ENCODE measurements at places on chromosomes 13 and 19. TPM values are rescaled to one million over a fixed set of nuclear protein-coding genes. Genes with fewer than 3 reads are reported as not detected.

DNA sequence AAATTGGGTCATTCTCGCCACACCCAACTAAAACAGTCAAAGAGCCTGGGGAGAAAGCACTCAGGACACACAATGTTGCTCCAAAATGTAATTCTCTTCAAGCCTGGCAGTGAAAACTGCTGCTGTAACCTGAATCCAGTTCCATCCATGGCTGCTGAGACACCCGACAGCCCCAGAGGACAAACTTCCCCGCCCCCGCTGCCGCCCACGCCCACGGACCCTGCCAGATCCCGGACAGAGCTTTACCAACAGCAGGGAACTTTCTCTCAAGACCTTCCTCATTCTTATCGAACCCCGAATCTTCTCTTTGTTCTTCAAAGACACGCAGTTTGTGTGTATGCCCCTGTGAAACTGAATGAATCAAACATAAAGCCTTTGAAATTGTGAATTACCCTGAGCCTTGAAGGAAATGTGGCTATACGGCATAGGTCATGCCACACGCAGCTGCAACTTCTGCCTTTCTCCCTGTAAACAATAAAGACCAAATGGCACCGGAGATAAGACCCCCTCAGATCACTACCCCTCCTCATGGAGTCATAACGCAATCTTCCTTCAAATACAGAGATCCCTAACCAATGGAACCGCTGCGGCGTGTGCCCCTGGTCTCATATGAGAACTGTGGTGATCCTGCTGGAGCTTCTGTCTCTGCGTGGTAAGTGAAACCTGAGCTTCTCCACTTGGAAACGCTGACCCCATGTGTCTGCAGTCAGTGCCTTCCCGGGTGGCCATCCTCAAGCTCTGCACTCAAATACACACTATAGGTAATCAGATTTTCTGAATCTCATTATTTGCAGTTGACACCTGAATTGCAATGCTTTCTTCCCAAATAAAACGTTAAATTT, 4.8 kb upstream of the LAMP1 start:
- no peak for DNase-seq

DNA sequence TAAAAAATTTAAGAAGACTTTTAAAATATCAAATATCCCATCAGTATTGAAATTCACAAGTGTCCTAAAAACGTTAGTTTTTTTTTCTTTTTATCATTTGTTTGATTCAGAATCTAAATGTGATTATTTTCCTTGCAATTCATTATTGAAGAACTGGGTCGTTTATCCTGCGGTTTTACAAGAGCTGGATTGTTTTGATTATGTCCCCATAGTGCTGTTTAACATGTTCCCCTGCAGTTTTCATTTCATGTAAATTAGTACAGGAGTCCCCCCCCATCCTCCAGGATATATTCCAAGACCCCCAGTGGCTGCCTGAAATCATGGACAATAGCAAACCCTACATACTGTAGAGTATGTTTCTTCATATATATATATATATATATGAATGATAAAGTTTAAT, 105.7 kb downstream of the KCTD15 start:
- DNase-seq = no peak

DNA sequence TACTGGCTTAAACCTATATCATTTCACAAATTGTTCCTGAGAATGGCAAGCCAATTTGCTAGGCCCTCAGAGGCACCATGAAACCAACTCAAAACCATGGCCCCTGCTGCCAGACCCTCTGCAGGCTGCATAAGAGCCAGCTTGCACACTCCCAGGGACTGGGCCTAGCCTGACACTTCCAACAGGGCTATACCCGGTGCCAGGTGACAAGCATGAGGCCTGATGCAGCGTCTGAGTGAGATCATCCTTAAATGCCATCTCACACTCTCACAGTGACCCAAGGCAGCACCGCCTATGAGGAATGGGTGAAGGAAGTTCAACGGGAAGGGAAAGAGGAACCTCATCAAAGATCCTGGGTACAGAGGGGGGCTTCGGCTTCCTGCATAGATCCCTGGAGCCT, 65.6 kb downstream of the C13orf42 start:
- DNase-seq = no peak

ZNF534 gene
- 0.74 TPM for total RNA-seq

MIPEP gene
- 12.6 TPM for total RNA-seq
